Suppressor macrophage treated with lipopolysaccharide for 4 hours (primary cell): ENCODE measurements at places on chromosomes 5 and 9.

DNA sequence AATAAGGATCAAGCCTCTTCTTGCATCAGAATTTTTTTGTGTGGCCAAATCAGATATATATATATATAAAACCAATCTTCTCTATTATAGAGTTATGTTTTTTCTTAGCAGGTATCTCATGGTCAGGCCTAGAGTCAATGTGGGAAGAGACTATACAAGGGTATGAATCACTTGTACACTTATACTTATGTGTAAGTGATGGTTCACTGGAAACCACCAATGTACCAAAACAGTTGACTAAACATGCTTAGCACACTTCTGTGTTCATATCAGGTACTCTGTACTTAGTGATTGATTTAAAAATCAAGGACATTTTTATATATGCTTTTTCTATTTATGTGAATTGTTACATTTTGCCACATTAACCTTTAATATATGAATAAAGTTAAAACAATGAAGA, 92.6 kb downstream of the CWC27 start:
- no peak for DNase-seq

DNA sequence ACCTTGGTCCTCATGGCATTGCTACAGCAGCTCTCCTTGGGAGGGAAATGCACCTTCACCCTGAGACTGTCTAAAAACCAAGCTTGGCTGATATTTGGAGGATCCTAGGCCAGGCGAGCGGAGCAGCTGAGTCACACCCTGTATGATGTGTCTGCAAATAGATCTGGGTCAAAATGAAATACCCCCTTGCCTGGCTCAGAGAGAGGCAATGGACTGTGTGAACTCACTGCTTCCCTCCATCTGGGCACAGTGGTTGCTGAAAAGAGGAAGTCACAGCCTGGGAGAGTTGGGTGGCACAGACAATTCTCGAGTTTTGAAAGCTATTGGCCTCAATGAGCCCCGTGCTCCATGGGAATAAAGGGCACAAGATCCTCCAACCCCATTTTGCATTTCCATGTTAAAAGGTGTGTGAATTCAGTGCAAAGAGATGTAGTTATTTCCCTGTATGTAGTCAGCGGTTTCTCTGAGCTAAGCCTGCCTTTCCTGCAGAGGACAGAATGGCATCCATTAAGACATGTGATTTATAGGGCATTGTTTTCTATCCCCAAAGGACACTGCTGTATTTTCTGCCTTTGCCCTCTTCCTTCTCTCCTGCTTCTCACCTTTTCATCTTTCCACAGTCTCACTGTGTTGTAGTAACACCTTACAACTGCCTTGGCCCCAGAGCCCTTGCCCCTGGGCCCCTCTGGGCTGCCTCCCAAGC, 177.2 kb downstream of the GADD45G start:
- peak; percentile 95 for DNase-seq

DNA sequence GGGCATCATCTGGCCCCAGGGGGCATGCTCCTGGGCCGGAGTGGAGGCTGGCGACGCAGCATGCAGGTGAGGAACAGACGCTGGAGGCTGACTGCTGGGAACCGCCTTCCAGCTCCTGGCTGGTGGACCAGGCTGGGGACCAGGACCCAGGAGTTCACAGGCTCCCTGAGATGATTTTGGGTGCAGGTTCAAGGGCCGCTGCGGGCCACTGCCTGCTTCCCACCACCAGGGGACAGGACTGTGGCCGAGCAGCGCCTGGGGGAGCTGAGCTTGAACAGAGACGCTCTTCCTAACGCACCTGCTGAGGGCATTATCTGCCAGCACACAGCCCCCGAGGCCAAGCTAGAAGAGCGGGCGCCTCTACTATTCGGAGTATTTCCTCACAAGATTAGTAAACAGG, 132.1 kb upstream of the RAPGEF1 start:
- no peak for DNase-seq

DNA sequence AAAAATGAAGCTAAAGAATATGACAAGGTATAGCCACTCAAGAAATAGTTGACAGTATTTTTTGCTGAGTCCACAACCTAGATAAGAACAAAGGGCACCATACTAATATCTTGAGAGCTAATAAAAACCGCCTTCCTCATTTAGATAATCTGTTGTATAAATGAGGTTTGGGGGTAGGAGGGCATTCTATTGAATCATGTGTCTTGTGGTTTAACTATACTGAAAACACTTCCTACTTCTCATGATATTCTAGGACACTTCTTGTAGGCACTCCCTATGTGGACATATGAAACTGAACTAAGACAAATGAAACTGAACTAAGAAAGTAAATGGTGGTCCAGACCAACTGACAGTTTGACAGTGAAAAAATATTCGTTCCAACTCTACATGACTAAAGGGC, 1268.5 kb upstream of the C9orf72 start:
- DNase-seq, result no peak
